ENCODE measurements at places on chromosomes 16 and 17.

DNA sequence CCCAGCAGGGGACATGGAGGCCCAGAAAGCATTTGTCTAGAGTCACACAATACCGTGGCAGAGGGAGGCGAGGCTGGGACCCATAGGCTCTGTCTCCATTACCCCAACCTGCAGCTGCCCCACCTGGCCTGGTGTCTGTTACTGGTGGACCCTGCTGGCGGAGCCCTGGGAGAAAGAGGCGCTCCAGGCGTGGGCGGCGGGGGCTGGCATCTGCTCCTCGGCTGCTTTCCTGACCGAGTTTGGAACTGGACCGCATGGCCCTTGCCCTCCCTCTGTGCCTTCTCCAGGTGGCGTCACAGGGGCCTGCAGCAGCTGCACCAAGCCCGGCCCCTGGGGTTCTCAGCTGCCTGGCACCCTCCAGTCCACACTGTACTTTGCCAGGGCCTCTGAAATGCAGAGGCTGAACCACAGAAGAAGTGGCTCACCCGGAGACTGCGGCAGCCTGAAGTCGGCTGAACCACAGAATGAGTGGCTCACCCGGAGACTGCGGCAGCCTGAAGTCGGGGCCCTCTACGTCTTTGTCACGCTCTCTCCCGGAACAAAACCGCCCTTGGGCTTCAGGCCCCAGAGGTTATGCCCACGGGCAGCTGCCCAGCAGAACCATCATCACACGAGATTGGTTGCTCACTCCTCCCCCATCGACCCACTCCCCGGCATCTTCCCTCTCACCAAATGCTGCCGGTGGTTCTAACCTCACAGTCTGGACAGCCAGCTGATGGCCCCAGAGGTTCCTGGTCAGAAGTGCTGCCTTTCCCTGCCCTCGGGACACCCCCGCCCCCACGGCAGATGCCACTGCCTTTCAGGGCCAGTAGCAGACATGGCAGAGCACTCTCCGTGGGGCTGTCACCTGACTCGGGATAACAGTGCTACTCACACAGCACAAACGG is 20.2 kb downstream of the CBFA2T3 start:
- no peak for DNase-seq

- no peak for DNase-seq
Observed at GRCh38 chr16:23968176-23968575, 132.4 kb downstream of the PRKCB start.

GRCh38 chr16:89545831-89546574 is 14.5 kb upstream of the RPL13 start:
- DNase-seq: no peak

- DNase-seq: no peak
Observed at GRCh38 chr16:83862661-83863060, 36.3 kb upstream of the MLYCD start.

DNA sequence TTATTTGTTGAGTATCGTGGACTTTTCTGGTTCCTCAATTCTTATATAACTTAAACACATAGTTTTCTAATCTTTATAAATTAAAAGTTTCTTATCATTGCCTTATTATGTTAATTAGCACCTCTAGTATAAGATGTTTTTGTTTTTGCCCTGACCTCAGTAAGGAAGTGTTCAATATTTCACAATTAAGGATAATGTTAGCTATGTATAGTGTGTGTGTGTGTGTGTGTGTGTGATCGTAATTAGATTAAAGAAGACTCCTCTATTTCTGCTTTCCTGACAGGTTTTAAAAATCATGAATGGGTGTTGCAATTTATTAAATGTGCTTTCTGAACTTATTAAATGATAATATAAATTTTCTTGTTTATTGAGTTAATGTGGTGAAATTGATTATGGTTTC is 12.0 kb downstream of the IL21R start:
- DNase-seq: no peak

- no peak for DNase-seq
Observed at GRCh38 chr17:74549343-74549742, 3.4 kb upstream of the CD300C start.

GRCh38 chr16:73998707-73999106 is 297.9 kb upstream of the PSMD7 start:
- DNase-seq: no peak

- DNase-seq: no peak
Observed at GRCh38 chr16:64826374-64826773, 295.5 kb downstream of the CDH11 start.

GRCh38 chr17:61619493-61619892 is 28.5 kb upstream of the NACA2 start:
- no peak for DNase-seq

- no peak for DNase-seq
Observed at GRCh38 chr16:14513389-14514107, 116.5 kb downstream of the PARN start.

- DNase-seq: no peak
Observed at GRCh38 chr16:55002419-55002818, 71.8 kb downstream of the IRX5 start.

DNA sequence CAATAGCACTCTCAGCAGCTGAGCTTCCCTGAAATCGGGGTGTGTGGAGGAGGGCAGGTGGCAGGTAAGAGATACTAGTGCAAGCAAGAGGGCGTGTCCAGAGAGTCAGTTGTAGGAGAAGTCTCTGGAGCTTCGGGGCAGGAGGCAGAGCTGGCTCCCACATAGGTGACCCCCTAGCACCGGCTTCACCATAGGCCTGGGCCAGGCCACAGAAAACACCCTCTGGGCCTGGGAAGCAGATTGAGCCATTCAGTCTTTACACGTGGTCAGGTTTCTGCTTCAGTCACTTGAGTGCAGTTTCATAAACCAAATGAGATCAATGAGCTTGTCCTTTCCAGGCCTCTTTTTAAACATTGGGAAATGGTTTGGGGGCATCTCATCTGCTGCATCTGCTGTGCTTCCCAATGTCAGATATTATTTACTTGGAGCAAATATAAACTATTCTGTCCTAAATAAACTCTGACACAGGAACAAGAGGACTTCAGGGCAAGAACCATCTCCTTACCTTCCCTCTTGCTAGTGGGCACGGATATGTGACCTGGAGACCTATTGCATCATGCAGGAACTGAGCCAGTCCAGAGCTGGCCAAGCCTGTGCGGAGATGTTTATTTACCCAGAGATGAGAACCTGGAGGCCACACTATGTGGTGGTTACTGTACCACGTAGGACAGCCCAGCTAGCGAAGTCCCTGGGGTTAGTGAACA is 16.1 kb downstream of the CCR7 start:
- DNase-seq: no peak

DNA sequence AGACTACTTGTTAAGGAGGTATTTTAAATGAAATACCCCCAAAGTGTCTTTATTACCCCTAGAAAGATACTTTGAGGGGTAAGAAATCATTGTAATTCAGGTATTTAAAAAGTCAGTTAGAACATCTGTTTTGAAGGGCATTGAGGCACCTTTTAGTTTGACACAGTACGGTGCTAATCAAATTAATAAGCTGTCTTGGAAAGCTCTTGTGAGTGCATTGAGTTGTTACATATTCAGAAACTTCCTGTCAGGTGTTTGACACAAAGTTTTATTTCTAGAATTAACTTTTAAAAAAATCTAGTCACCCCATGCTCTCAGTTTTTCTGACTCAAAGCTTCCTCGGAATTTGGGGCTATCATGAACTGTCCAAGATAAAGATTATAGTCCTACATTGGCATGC is 4.6 kb downstream of the RBBP6 start:
- DNase-seq: no peak

DNA sequence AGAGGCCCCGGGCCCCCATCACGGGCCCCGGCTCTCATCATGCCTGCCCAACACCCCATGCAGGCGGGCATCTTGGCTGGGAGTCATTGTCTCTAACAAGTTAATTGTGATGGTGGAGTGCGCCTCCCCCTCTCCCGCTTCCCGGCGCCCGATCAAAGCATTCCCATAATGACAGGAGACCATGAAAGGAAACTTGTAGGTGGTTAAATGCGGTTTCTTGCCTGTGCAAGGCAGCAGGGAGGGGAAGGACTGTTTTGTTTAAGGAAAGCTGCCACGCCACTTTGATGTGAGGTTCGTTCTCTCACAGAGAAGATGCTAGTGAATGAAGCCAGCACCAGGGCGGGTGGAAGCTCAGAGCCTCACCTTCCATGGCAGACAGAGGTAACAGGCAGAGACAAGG is 45.4 kb downstream of the C16orf78 start:
- DNase-seq: no peak
